ENCODE measurements at places on chromosomes 4 and X.

GRCh38 chrX:41314881-41315280 is 19.1 kb upstream of the DDX3X start:
- no peak for DNase-seq

DNA sequence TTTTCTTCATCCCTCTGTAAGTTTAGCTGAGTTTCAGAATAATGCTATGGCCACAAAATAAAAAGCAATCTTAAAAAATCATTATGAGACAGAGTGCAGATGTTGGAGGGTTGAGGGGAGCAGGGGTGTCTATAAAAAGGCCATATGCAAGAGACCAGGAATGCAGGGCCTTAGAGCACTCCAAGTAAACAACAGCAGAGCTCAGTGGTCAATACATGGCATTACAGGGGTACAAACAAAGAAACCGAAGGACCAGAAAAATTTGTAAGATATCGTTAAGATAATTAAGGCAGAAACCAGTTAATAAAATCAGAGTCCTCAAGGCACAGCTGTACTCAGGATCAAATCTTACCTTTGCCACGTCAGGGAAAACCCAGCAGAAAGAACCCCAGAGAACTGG is 28.4 kb upstream of the NDST3 start:
- DNase-seq: no peak

- no peak for DNase-seq
Observed at GRCh38 chr4:66741081-66741480, 804.2 kb downstream of the CENPC start.

- DNase-seq: no peak
Observed at GRCh38 chr4:47538111-47538824, 53.2 kb downstream of the ATP10D start.

DNA sequence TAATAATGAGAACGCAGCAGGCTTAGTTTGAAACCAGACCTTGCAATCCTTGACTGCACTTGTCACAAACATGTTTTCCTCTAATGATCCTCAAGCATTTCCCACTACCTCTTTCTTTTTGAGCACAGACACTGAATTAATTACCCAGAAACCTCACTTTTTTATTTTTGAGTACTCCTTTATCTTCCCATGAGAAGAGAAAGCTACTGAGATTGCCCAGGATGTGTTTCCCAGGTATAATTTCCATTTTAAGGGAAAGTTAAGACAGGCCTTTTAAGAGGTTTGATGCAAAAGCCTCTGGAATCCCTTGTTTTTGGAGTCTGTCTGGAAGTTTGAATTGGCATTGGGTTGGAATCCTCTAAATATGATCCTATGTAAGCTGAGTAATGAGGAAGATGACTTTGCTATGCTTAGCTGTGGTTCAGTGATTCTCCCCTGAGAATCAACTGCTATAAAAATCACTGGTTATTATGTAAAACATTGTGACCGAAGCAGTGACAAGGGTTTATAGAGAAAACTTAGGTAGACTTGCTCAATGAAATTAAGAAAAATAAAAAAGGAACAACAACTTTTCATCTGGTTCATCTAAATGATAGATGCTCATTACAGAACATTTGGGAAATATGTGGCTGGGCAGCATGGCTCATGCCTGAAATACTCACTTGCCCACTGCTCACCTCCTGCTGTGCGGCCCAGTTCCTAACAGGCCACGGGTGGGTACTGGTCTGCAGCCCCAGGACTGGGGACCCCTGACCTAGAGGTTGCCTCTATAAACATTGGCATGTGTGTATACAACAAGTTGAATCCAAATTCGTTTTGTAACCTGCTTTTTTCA is 10.8 kb upstream of the RHOH start:
- no peak for DNase-seq
